ENCODE measurements at places on chromosomes 4 and X. TPM values are rescaled to one million over a fixed set of nuclear protein-coding genes. Genes with fewer than 3 reads are reported as not detected.

Gene PAGE4
- not detected for total RNA-seq

Gene RTL9
- total RNA-seq: 0.11 TPM

Gene GPR50
- not detected for total RNA-seq

Gene KIAA1210
- total RNA-seq: under 0.01 TPM

Gene CCKAR
- total RNA-seq: not detected

Gene MAGEA3
- total RNA-seq: not detected

Gene PNMA6A
- total RNA-seq: 3.5 TPM

Gene UGT2B17
- not detected for total RNA-seq

Gene TDO2
- total RNA-seq: 0.11 TPM

Gene CT47C1
- total RNA-seq: not detected

Gene VCX3B
- total RNA-seq: not detected

Gene RNF128
- total RNA-seq: 1.5 TPM

Gene CACNA1F
- total RNA-seq: not detected

Gene TRIM61
- 1.5 TPM for total RNA-seq

Gene FDCSP
- total RNA-seq: not detected

Gene TMEM165
- 111 TPM for total RNA-seq

Gene THAP6
- total RNA-seq: 13.7 TPM

Gene CLDN34
- total RNA-seq: not detected

Gene GPR119
- not detected for total RNA-seq

Gene AMTN
- total RNA-seq: not detected

Gene ARFIP1
- total RNA-seq: 51.4 TPM

Gene UTP3
- total RNA-seq: 27.7 TPM

Gene ZBTB49
- 4.1 TPM for total RNA-seq

Gene STARD8
- total RNA-seq: 8.7 TPM
